ENCODE measurements at places on chromosomes 1 and 21.

GRCh38 chr21:37986751-37987399 is 70.6 kb upstream of the KCNJ6 start:
- DNase-seq = no peak

DNA sequence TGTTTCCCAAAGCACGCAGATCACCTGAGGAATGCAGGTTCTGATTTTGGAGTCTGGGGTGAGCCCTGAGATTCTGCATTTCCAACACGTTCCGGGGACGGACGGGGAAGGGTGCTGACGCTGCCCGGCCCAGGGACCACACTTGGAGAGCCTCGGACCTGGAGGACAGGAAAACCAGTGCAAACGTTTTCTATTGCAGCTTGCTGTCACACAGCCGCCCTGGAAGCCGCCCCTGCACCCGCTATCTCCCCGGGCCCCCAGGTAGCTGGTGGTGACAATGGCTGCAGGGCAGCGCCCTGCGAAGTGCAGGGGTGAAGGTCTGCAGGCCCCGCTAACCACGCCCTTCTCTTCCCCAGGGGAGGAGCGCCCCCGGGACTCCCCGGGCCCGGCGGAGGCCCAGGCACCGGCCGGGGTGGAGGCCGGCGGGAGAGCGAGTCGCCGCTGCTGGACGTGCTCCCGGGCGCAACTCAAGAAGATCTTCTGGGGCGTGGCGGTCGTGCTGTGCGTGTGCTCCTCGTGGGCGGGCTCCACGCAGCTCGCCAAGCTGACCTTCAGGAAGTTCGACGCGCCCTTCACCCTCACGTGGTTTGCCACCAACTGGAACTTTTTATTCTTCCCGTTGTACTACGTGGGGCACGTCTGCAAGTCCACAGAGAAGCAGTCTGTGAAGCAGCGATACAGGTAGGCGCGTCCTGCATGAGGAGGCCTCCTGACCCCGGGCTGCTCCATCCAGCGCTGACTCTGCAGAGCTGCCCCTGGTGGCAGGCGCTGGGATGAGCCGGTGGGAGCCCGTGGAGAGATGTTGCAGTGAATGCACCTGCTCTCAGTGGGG is 142.0 kb upstream of the COA6 start:
- no peak for DNase-seq

GRCh38 chr21:16070207-16070651 is 340.4 kb downstream of the USP25 start:
- DNase-seq = no peak

DNA sequence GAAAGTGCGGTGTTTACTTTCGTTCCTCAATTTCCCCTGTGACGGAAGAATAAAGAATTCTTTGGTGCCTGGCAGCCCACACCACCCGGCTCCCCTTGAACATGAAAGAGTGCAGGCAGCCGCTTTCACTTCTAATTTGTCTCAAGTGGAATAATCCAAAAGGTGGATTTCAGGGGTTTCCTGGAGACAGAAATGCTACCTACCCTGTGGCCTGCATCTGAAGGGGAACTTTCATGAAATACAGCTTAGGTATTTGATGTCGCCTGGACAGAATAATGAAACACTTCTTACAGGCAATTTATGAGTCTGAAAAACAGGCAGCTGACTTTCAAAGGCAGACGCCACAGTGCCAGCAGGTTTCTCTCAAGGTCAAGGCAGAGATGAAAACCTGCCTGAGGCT is 169.5 kb upstream of the USP24 start:
- no peak for DNase-seq

DNA sequence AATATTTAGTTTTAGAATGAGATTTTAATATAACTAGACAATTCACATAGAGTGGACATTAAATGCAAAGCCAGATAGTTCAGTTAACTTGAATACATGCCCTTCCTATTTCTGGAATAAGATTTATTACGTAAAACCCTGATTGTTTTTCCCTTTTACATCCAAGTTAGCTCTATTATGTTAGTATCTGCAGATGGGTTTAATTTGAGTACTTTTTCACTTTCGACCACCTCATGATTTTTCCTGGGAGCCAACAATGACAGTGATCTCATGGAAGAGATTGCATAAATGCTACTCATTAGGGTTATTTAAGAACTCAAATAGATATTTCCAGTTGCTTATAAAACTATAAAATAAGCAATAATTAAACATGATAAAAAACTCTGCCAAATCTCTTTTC is 199.4 kb upstream of the PTGFR start:
- no peak for DNase-seq

DNA sequence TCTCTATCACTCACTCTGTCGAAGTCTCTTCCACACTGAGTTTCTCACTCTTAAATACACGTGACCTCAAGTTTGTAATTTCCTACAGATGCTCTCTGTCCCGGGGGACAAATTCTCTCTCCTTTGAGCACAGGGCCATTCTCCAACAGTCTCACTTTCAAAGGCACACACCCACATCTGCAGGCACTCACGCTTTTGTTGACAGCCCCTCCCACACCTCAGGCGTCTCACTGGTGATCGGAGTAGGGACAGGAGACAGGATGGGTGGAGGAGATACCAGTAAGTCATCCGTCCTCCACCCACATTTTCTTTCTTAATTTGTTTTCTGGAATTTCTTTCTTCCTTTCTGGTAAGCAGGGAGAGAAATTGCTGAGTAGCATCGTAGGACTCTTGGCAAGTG is 40.6 kb upstream of the GREM2 start:
- DNase-seq = no peak
